ENCODE measurements at places on chromosomes 16 and 17.

- no peak for DNase-seq
These were observed 18.2 kb downstream of the TMEM92 start for GRCh38 chr17:50292465-50292864.

GRCh38 chr16:84826558-84826941 lies 6.8 kb downstream of the CRISPLD2 start:
- no peak for DNase-seq

DNA sequence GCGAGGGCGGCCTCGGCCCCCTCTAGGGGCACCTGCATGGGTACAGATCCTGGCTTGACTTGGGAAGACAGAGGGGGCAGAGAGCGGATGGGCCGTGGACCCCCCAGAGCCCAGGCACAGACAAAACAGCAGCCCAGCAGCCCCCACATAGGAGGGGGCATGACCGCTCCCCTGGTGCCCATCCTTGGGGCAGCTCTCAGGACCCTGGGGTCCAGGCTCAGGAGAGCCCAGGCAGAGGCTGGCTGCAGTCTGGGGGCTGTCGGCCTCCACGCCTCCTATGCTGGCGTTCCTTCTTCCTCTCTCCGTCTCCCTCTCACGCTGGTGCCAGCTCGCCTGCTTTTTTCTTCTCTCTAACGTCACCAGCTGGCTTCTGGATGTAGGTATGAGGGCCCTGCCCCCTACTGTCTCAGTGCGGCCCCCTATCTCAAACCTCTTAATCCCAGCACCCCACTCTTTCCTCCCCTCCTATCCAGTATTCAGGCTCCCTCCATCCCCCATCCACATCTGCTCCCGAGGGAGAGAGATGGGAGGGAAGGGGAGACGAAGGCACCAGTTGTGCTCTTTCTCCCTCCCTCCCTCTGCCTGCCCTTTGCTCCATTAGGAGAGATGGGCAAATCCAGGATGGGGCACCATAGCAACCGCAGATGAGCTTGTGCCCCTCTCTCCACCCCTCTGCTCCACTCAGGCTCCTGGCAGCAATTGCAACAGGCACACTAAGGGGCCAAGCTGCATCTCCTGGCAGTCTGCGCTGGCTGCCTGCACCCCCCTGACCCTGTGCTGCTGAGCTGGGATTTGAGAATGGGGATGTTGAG lies at the start of gene GPR179:
Gene GPR179, minus strand, starts transcription at position 349 of the 812 bp plus-strand sequence. Its CDS starts 167 bp downstream, at position 182.
- no peak for DNase-seq

DNA sequence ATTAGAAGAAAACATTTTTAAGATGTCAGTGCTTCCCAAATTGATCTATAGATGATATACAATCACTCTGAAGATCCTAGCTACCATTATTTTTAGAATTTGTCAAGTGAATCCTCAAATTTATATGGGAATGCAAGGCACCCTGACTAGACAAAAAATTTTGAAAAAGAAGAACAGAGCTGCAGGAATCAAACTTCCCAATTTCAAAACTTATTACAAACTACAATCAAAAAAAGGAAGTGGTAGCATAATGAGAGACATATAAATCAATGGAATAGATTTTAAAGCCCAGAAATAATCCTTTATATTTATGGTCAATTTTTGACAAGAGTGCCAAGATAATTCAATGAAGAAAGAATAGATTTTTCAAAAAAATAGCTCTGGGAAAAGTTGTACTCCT lies 198.3 kb upstream of the KCNJ16 start:
- no peak for DNase-seq

DNA sequence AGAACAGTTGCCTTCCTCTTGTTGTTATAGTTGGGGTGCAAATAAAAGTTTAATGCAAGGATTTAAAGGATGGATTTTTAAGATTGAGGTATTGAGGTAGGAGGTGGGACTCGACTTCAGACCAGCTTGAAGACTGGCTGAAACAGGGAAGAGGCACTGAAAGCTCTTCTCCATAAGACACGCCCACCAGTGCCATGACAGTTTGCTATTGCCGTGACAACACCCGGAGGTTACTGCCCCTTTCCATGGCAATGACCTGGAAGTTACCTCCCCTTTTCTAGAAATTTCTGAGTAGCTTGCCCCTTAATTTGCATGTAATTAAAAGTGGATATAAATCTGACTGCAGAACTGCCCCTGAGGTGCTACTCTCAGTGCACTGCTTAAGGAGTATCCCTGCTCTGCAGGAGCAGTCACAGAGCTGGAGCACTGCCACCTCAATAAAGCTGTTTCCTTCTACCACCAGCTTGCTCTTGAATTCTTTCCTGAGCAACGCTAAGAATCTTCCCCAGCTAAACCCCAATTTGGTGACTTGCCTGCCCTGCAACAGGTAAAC lies 122.6 kb downstream of the SHISA6 start:
- no peak for DNase-seq

- DNase-seq, result no peak
These were observed 1436.1 kb upstream of the GOT2 start for GRCh38 chr16:60170196-60170595.

DNA sequence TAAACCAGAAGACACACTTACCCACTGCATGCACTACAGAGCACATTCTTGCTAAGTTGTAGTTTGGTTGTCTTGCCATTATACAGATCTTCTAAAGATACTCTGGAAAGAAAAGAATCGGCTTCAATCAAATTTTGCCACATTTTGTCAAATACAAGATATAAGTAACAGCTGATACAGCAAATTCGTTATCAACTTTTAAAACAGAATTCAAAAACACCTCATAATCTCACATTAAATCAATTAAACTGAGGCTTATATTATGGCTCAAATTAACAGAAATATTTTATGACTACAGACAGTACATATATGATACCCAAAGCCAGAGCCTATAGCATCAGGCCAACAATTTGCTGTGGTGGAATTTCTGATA lies 5.4 kb downstream of the DNAJA2 start:
- DNase-seq, result no peak

- DNase-seq, result no peak
These were observed 211.8 kb downstream of the SNX29 start for GRCh38 chr16:12188061-12188934.

All from glomerular endothelial cell (primary cell).